ENCODE measurements at places on chromosomes 11 and 22.

DNA sequence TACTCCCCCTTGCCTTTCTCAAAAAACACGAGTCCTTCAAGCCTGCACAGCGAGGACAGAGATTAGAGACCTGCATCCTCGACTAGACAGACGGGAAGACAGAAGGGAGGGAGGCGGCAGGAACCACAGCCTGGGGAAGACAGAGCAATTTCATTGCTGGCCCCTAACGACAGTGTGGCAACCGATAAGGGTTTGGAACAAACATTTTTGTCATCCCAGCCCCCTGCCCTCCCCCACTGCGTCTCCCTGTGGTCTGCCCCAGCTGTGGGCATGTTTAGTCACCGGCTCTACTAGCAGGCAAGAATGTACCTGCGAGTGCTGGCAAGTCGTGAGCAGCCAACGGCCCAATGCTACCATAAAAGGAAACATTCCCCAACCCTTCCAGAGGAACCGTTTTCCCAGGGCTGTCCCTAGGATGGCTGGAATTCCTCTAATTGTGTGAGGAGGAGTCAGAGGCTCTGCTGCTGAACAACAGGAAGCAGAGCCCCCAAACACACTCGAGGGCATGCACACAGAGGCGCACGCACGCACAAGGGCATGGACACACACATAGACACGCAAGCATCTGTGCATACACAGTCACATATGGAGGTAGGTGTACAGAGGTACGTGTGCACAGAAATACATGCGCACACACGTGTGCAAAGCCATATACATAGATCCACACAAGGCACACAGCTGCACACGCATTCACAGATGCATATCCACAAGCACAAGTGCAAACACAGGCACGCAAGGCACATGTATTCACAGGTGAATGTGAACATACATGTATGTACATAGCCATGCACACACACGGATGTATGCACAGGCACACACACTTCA lies 58.3 kb downstream of the MYH9 start:
- peak; percentile 57 for DNase-seq

GRCh38 chr22:27972732-27973698 lies 54.0 kb upstream of the PITPNB start:
- DNase-seq, result no peak

GRCh38 chr11:112454841-112455240 lies 194.2 kb upstream of the PLET1 start:
- DNase-seq, result no peak

DNA sequence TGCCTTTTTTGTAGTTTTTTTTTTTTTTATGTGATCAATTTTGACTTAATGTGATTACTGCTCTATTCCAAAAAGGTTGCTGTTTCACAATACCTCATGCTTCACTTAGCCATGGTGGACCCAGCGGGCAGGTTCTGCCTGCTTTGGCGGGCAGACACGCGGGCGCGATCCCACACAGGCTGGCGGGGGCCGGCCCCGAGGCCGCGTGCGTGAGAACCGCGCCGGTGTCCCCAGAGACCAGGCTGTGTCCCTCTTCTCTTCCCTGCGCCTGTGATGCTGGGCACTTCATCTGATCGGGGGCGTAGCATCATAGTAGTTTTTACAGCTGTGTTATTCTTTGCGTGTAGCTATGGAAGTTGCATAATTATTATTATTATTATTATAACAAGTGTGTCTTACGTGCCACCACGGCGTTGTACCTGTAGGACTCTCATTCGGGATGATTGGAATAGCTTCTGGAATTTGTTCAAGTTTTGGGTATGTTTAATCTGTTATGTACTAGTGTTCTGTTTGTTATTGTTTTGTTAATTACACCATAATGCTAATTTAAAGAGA lies 12.5 kb downstream of the CCND1 start:
- DNase-seq, result no peak

DNA sequence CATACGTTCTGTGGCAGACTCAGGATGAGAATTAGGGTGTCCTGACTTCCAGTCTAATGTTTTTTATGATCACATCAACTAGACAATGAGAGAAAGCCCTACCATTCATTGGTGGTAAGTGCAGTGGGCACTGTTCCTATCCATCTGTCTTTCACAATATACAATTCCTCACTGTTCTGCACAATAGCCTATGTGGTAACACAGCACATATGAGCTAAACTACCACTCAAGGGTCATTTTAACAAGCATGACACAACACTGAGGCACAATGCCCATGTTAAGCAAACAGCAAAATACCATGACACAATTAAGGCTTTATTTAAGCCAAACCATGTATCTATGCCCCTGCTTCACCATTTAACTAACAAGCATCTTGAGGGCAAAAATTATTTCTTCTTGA lies 52.3 kb downstream of the SIK3 start:
- peak; percentile 40 for DNase-seq

GRCh38 chr22:41770715-41771468 lies 29.6 kb upstream of the CCDC134 start:
- DNase-seq, result no peak

- no peak for DNase-seq
Observed at GRCh38 chr22:33562501-33562900, 357.8 kb downstream of the LARGE1 start.

- no peak for DNase-seq
Observed at GRCh38 chr11:106482917-106483785, 405.7 kb downstream of the AASDHPPT start.

- peak; percentile 74 for DNase-seq
Observed at GRCh38 chr11:130434521-130435223, 6.3 kb upstream of the ADAMTS8 start.

DNA sequence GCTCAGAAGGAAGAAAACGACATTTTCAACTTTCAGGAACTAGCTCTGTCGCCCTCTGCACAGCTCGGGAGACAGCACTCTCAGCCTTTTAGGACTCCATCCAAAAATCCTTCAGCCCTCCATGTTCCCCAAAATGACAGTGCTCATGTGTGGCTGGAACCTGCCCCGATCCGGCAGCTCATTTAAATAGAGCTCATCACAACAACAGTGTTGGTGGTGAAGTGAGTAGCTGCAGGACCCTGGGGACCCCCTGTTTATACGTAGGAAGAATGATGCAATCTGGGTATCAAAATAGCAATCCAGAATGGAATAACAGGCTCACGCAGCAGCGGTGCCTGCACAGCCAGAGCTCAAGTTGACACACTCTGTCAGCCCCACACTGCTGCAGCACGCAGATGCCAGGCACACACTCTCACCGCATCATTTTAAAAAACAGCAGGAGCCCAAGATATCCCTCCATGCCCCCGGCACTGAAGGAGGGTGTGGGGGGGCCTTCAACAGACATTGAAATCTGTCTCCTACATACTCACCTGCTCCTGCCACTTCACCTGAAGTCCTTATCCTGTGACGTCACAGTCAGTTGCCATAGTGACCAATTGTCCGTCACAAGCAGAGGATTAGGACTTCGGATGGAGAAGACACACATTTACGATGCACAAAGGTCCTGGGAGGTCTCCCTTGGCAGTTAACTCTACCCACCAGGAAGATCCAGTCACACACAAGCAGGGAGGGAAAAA lies 24.0 kb downstream of the TRIM66 start:
- DNase-seq, result no peak

GRCh38 chr11:124109377-124109776 lies 5.9 kb upstream of the VWA5A start:
- no peak for DNase-seq

DNA sequence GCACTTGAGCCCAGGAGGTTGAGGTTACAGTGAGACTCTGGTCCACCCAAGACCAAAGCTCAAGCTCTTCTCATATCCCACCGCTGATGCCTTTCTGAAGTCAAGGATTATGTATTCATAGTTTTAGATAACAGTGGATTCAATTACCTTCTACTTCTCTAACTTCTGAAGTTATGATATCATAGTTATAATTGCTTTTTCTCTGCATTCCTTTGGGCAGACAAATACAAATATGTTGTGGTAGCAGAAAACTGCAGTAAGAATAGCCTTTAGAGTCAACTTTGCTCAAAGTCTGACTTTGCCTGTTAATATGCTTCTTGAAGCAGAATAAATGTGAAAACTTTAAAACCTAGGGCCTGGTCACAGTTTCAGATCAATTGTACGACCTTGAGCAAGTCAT lies 94.4 kb downstream of the LUZP2 start:
- DNase-seq, result no peak

Measured in HAP-1 (cell line).